ENCODE measurements at places on chromosomes 4 and X. TPM values are rescaled to one million over a fixed set of nuclear protein-coding genes. Genes with fewer than 3 reads are reported as not detected.

DNA sequence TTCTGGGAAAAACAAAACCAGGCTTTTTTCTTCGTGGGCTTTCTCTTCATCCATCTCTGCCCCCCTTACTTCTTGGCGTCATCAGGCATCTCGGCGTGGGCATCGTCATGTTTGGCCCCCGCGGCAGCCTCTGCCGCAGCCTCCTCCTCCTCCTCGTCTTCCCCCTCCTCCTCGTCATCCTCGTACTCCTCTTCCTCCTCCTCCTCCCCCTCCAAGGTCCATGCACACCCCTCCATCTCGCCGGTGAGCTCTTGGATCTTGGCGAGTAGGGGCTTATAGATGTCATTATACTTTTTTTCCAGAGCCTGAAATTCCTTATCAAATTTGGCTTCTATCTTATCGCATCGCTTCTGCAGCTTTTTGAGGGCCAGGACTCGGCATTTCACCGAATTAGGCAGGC, 488 bp downstream of the NAP1L5 start:
- DNase-seq, result no peak

DNA sequence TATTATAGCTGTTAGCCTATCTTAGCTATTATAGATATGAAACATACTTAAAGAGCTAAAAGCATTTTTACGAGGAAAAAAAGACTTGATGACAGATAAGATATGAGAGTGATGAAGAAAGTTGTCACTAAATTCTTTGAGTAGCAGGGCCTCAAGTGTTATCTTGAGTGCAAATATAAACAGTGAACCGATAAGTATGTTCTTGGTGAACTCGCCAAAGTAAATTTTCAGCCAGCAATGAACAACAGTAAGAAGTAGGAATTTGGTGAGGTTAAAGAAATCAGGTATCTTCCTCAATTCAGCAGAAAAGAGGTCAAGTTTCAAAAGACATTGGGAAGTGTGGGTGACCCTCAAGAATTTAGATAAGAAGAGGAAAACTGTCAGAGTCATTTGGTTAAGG, 471.8 kb upstream of the FTHL17 start:
- no peak for DNase-seq

GRCh38 chr4:189802884-189803283, 137.8 kb upstream of the FRG1 start:
- DNase-seq, result no peak

DUSP21 gene
- polyA plus RNA-seq, result not detected

- no peak for DNase-seq
Measured at GRCh38 chr4:11467931-11468330, 39.2 kb upstream of the HS3ST1 start.

- peak; percentile 97 for DNase-seq
Measured at GRCh38 chr4:13918110-13918509, 290.6 kb upstream of the BOD1L1 start.

DNA sequence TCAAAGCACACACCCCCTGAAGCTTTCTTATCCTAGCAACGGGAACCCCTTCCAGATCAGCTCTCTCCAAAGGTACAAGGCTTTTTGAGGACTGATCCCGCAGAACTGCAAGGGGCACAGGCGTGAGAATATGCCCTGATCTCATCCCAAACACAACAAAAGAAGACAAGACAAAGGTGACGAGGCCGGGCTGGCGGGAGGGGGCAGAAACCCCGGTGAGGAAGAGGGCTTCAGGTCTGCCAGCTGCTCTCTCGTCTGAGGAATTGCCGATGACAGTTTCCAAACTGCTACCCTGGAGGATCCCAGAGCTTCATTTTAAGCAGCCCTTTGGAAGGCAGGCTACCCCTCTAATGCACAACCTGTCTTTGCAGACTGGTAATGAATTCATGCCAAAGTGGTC, 3.4 kb downstream of the HCFC1 start:
- DNase-seq, result no peak

DNA sequence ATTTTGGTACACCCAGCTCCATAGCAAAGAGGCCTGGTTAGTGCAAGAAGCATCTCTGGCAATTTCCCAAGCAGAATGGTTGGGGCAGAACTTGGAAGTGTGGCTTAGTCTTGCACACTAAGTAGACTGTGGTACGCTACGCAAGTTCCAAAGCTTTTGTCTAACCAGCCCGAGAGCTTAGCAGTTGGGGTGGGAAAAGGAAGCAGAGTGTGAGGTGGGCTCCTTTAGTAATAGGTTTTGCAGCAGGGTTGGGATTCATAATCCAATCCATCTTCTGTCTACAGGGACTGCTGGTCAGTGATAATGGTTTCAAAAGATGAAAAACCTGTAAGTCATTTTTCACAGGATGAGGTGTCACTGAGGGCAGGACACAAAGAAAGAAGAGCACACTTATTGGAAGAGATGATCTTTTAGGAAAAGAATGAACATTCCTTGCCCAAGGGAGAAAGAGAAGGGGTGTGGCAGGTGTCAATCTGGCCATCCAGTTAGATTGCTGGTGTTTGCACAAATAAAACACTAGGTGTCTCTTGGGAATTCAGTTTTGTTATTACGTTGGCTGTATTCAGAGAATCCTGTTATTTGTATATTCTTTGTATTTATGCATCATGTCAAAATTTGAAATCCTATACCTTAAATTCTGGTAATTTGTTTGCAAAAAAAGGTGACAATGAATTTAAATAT, 244.3 kb downstream of the GPAT3 start:
- no peak for DNase-seq

DNA sequence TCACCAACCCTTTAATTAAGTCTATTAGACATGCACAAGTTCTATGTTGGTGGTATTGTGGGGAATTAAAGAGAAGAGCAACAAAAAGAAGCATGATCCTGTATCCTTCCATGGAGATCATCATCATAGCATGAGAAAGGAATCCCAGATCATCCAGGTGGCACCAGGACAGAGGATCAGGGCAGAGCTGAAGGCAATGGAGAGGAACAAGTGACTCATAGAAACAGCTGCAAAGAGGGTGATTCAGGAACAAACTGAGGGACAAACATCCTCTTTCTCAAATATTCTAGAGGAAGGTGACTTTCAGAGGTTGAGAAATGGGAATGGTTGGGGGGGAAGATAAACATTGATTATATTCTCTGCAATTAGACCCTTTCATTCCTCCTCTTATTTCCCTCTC, 105.5 kb upstream of the OTUD4 start:
- no peak for DNase-seq

DNA sequence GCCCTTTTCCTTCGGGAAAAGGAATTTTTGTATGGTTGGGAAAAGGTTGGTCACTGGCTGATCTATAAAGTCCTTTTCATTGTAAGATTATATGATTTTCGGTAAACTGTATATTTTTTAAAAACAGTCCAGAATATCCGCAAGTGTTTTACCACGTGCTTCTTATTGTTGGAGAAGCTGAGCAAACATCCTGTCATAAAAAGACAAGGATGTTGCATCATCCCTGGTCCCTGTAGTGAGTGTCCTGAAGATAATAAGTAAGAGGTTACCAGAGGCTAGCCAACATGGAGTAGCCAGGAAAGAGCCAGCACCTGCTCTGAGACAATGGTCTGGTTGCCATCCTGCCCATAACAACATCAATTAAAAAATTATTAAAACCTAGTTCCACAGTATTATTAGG, 5.1 kb downstream of the CXCL9 start:
- no peak for DNase-seq

GRCh38 chrX:150871341-150871811, 27.1 kb downstream of the CD99L2 start:
- no peak for DNase-seq

DNA sequence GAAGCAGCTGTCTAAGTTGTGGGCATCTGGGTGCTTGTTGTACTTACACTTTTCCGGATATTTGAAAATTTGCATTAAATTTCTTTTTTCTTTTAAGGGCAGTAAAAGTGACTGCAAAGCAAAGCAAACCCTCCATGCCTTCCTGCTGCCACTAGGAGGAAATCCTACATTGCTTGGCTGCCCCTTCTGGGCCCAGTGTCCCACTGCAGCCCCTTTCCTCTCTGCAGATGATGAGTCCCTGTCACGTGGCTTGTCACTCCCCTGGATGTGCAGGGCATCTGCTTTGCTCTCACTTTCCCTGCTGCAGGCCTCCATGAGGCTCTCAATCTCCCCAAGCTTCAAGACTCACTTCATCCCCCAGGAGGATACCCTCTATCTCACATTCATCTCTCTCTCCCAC, 12.7 kb downstream of the TSR2 start:
- DNase-seq, result no peak

GAB1 gene
- 13.8 TPM for polyA plus RNA-seq

DNA sequence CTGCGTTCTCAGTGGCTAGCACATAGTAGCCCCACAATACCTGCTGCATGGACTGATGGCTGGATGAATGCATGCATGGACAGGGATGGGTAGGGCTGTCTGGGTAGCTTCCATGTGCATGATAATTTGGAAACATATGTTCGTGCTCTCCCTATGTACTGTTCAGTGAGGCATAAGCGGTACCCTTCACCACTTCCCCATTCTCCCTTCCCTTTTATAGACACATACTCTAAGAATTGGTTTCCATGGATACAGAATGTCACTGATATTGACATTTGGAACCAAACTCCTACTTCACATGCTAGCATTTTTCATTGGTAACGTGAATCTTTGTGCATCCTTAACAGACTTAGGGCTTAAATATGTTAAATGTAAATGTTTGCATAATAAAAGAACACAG, 20.4 kb downstream of the USP46 start:
- no peak for DNase-seq

RBM46 gene
- polyA plus RNA-seq, result not detected

DNA sequence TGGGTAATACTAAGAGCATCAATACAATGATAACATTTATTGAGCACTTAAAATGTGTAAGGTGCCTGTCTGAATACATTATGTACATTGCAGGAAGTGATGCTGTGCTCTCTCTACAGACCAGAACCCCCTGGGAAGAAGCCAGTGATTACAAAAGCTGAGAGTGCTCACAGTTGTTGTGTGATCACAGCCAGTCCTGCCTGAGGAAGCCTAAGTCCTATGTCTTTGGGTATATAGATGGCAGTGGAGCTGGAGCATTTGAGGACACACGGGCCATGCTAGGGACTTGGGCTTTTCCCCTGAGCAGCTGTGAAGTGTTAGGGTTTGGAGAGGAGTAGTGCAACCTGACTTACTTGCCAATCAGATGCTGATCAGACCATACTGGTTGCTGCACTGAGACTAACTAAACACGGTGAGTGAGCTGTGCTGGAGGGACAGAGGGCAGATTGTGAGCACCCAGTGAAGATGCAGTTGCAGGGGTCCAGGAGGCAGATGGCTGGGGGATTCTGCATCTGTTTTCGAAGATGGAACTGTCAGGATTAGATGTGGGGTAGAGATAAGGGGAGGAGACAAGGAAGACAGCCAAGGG, 60.8 kb upstream of the TBC1D14 start:
- DNase-seq, result no peak

- DNase-seq, result no peak
Measured at GRCh38 chrX:104961926-104962325, 258.6 kb downstream of the TEX13A start.

- no peak for DNase-seq
Measured at GRCh38 chr4:2442175-2442993, 23.6 kb downstream of the CFAP99 start.

DNA sequence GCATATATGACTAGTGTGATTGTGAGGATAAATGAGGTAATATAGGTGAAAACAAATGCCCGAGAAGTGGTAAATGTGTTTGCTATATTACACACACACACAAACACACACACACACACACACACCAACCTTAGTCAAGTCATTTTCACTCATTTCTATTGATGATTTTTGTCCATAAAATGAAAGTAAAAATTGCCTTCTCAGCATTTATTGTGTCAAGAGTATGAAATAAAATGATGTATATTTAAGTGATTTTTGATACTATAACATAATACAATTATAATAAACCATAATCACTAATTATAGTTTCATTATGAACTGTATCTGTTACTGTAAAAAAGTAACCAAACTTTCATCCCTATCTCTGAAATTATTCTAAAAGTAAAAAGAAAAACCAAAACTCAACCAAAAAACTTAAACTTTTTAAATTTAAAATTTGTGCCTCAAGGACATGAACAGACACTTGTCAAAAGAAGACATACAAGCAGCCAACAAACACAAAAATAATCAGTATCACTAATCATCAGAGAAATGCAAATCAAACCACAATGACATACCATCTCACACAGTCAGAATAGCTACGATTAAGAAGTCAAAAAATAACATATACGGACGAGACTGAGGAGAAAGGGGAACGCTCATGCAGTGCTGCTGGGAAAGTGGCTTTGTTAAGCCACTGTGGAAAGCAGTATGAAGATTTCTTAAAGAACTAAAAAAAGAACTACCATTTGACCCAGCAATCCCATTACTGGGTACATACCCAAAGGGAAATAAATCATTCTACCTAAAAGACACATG, 601.0 kb downstream of the TMA16 start:
- DNase-seq, result no peak

MUC7 gene
- polyA plus RNA-seq, result not detected

DNA sequence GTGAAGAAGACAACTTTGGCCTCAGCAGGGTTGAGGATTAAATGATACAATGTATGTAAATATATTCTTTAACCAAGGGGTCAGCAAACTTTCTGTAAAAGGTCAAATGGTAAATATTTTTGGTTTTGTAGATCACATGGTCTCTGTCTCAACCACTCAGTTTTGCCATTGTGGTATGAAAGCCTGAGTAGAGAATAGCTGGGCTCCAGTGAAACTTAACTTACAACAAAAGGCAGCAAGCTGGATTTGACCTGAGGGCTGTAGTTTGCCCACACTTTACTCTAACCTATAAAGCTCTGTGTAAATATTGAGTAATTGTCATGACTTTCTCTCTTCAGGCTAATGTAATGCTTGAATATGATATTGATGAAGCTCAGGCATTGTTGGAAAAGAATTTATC, 19.6 kb downstream of the VBP1 start:
- no peak for DNase-seq

SMARCA1 gene
- polyA plus RNA-seq, result 76.9 TPM

SOD3 gene
- 3.8 TPM for polyA plus RNA-seq

DNA sequence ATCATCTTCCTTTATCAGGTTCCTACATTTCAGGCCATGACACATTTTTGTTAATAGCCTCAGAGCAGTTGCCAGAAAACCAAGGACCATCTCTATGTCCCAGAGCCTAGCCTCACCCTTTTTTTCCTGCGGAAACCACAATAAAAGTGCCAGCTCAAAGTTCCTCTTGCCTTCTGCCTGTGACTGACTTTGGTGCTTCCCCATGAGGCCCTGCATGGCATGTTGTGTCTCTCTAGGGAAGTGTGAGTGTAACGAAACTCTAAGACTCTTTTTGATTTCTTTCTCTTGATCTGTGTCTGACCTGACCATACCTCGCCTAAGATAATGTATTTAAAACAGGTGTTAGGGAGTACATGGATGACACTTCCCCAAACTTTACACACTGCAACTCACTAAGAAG, 642.3 kb upstream of the BOD1L1 start:
- DNase-seq, result no peak

DNA sequence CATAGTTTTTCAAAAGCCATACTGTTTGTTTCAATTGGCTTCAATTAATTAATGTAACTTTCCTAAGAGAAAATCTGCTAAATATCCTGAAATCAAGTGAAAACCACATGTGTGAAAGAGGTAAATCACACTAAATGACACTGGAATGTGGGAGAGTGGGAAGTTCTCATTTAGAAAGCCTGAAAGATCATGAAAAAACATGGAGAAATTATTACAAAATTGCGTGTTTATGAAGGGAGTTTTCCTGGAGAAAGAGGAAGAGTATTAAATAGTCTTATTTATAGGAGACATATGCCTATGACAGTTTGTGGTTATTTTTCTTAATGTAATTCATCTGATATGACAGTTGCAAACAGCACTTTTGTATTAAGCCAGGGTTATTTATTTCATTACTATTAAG, 183.7 kb downstream of the DKK2 start:
- no peak for DNase-seq

GRCh38 chr4:23353200-23353599, 536.6 kb downstream of the PPARGC1A start:
- no peak for DNase-seq
